Activated CD4-positive, alpha-beta T cell treated with anti-CD3 and anti-CD28 coated beads for 1 hour (primary cell): ENCODE measurements at places on chromosomes 2 and 18.

DNA sequence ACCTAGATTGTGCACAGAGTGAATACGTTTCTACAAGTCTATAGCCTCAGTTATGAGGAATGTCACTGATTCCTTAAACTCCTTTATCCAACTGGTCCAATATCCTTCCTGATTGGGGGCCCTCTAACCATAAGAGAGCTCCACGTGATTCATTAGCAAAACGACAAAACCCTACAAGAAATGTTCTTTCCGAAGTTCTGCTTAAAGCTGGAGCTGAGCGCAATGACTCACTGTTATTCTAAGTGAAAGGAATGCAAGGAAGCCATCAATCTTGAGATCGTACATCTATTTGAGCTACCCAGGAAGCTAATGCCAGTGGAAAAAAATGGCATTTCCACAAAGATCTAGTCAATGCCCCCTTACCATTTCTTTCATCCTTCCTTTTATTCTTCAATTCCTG lies 354.9 kb upstream of the CDH20 start:
- no peak for DNase-seq

DNA sequence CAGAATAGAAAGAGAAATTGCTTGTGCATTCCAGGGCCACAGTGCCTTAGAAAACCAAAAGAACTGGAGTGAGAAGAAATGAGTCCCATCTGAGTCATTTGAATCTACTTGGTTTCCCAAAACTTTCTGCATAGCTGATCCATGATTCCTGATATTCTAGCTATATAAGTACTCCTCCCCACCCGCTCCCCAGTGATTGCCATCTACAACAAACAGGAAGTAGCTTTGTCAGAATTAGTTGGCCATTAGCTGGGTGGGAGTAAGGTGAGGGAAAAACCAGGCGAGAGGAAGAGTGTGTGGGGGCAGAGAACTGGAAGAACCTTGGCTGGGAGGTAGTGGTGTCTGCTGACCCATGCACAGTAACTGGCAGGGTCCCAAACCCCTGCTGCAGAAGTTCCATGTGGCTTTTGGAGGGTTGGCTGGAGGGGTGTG lies 122.1 kb downstream of the ACAA2 start:
- DNase-seq: no peak

- DNase-seq: no peak
Measured at GRCh38 chr2:44430342-44430741, 68.6 kb downstream of the CAMKMT start.

DNA sequence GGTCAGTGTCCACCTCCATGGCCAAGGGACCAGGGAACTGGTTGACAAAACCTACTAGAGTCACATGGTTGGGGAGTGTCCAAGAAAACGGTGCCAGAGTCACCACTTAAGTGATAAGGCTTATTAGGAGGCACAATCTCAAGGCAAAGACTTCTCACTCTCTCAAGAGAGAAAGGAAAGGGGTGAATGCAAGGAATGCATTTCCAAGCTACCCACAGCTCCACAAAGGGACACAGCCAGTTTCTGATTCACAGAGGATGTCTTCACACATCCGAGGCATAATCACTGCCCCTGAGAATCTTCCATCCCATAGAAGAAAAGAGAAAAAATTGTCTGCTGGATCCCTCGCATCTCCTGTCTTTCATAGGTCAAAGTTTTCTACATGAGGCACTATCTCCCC lies 269.3 kb downstream of the TNS1 start:
- no peak for DNase-seq

GRCh38 chr2:26692897-26693849 lies 651 bp downstream of the KCNK3 start:
- DNase-seq: no peak

GRCh38 chr2:34875091-34875745 lies 1276.1 kb upstream of the FAM98A start:
- DNase-seq: no peak

DNA sequence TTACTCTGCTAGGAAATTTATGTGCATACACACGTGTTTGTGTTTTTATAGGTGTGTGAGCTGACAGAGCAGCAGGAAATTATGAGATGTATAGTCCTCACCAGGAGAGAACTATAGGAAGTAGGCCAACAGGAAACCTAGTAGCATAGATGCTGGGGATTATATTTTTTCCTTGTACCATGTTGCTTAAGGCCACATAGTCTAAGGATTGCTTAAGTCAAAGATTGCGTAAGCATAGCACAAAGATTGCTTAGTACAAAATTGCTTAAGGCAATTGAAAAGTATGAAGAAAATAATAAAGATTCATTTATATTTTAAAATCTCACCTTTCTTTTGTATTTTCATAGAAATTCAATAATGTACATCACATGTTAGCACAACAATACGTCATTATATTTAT lies 18.7 kb upstream of the CCDC102B start:
- no peak for DNase-seq

DNA sequence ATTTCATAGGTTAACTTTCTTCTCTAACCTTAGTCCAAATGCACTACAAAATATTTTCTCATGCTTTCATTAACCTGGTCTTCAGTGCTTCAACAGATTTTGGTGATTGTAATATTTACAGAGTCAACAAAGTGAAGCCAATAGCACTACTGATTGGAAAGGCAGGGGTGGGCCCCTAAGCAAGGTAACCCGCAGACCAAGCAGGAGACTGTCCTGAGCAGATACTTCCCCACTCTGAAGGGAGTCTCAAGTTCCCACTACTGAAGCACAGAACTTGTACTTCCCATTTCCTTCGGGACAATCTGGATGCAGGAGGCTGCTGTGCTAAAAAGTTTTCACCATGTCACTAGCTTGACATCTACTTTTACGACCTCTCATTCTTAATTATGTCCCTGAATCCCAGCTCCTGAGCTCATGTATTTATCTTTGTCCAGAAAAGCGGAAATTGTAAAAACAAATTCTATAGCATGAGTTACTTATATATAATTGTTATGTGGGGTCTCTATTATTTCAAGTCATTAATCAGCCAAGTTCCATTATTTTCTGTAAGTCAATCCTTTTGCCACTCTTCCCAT lies 311.6 kb upstream of the REV1 start:
- DNase-seq: no peak

DNA sequence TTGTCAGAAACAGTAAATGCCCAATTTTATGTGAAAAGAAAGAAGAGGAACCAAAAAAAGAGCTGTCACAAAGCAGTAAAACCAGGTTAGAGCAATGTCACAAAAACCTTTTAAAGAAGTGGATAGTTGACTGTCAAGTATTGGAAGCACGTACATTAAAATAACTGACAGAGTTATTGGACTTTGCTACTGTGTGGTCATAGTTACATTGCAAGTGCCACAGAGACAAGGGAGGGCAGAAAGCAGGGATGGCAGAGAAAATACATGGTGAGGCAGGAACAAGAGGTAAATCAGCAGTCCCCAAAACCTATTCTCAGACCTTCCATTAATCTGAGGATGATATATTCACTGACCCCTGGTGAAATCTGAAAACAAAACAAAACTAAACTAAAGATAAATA lies 116.3 kb downstream of the LRP1B start:
- DNase-seq: no peak

- peak; percentile 22 for DNase-seq
Measured at GRCh38 chr2:102103992-102104871, 38.3 kb upstream of the IL1R1 start.

DNA sequence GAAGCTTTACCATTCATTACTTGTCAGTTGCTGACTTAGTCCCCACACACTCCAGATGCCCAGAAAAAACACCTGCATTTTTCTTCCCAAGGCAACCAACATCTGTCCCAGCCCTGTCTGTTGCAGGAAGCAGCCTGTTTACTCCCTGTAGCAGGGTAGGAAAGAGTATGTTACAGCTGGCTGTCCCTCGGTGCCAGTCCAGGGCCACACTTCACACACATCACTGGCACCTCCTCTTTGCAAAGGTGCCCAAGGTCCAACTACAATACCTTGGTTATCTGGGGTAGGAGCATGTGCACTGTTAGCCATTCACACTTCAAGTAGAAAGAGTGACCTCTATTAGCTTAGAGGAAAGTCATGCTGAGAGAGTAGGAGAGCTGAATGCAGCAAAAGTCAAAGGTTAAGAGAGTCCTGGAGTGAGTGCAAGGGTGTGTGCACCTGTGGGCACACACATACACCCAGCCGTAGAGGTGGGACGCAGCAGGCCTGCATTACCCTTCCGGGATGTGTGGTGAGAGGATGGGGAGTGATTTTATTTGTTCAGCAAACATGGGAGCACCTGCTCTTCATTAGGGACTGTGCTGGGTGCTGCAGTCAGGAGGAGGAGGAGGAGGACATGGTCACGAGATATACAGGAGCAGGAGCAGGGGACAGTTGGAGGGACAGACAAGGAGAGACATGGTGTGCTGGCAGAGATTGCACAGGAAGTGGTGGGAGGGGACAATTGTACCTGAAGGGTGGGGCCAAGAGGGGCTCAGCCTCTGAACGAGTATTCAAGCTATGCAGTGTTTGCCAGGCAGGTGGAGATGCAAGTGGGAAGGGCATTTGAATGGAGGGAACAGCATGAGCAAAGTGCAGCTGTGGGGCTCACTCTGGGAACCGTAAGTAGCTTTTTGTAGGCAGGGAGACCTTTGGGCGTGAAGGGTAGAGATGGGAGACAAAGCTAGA lies 69.8 kb downstream of the TSN start:
- DNase-seq: no peak

DNA sequence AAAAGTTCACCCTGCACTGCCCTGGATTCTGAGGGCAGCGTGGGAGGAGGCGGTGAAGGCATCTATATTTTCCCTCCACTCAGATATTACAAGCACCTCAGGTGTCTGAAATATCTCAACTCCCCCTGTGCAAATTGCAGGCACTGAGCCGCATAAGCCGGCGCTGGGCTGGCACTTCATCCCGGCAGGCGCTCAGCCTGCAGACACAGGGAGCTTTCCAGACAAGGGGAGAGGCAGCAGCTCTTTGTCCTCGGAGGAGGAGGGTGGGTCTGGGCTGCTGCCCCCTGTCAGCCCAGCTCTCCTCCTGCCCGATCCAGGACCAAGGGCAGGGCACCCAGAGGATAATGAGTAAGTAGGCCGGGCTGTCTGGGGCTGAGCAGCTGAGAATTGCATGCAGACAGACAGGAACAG lies 189.3 kb upstream of the MYT1L start:
- DNase-seq: no peak

GRCh38 chr2:170073288-170073687 lies 104.7 kb upstream of the MYO3B start:
- no peak for DNase-seq
